ENCODE measurements at places on chromosomes 7 and 10.

- DNase-seq, result no peak
Measured at GRCh38 chr10:101952191-101952590, 103.8 kb downstream of the ARMH3 start.

DNA sequence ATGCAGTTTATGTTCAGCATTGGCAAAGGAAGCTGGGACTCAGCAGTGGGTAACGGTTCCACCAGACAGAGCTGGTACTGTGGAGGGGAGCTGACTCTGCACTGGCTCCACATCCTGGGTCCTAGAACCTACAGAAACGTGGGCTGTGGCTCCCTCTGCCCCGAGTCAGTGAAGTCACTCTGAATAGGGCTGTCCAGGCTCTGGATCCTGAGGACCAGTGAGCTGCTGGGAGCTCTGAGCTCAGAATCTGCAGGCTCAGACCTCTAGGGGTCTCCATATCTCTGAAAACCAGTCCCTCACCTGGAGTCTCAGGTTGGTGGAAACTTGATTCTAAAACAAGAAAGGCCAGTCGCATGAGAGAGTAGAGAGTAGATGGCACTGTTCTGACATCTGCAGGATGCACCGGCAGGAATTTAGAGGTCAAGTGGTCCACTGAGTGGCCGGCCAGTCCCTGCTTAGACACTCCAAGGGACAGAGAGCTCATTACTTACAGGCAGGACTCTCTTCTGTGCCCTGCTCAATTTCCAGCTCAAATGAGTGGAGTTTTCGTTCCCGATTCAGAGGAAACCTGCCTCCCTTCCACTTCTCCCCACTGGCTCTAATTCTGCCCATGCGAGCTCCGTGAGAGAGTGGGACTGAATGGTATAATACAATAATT lies 18.6 kb downstream of the NPFFR1 start:
- DNase-seq, result no peak

GRCh38 chr7:122155566-122155965 lies 11.5 kb upstream of the AASS start:
- no peak for DNase-seq

DNA sequence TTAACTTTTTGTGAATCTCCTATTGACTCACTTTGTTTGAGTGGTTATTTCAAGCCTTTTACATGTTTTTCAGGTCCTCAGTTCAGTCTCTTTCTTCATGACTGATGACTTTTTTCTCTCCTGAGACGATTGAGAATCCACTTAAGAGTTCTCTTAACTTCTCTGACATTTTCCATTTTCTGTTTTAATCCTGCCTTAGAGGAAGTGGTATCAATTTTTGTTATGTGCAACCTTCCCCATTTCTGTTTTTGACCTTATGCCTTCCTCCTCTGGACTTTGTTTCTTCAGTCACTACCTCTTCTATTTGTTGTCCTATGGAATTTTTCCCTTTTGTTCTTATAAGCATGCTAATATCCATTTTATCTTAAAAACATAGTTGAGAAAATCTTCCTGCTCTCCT lies 2.4 kb downstream of the PSMC2 start:
- no peak for DNase-seq

DNA sequence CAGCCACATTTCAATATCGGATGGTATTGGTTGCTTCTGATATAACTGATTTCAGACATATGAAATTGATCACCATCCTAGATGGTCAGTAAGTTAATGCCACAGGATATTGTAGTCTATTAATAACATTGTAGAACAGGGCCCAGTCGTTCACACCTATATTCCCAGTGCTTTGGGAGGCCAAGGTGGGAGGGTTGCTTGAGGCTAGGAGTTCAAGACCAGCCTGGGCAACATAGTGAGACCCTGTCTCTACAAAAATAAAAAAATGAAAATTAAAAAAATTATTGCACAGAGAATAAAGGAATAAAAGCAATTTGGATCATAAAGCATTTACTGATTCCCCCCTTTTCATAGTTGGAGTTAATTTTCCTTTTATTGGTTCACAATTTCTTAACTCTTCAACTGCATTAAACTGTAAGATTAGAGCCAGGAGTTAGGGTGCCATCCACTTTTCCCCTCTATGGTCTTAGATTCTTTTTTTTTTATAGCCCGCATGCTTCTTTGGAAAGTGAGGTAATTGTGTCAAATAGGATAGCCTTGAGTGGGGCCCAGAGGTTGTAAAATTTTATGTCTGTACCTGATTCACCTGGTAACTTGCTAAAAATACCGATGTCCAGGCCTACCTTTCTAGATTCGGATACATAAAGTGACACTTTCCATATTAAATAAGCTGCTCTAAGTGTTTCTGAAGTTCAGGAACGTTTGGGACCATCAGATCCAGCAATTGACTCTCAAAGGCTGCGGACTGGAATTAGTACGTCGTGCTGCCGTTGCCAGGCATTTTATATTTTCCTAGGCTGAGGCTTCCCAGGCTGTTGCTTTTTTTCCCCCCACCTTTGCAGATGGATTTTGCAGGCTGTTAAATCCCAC lies 24.7 kb downstream of the ADK start:
- no peak for DNase-seq

GRCh38 chr7:91140982-91141381 lies 123.3 kb upstream of the FZD1 start:
- no peak for DNase-seq

DNA sequence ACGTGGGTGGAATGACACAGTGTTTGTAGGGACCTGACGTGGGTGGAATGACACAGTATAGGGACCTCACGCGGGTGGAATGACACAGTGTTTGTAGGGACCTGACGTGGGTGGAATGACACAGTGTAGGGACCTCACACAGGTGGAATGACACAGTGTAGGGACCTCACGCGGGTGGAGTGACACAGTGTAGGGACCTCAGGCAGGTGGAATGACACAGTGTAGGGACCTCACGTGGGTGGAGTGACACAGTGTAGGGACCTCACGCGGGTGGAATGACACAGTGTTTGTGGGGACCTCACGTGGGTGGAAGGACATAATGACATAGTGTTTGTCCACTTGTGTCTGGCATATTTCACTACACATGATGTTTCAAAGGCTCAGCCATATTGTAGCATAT lies 19.3 kb downstream of the PPP2R2D start:
- no peak for DNase-seq

DNA sequence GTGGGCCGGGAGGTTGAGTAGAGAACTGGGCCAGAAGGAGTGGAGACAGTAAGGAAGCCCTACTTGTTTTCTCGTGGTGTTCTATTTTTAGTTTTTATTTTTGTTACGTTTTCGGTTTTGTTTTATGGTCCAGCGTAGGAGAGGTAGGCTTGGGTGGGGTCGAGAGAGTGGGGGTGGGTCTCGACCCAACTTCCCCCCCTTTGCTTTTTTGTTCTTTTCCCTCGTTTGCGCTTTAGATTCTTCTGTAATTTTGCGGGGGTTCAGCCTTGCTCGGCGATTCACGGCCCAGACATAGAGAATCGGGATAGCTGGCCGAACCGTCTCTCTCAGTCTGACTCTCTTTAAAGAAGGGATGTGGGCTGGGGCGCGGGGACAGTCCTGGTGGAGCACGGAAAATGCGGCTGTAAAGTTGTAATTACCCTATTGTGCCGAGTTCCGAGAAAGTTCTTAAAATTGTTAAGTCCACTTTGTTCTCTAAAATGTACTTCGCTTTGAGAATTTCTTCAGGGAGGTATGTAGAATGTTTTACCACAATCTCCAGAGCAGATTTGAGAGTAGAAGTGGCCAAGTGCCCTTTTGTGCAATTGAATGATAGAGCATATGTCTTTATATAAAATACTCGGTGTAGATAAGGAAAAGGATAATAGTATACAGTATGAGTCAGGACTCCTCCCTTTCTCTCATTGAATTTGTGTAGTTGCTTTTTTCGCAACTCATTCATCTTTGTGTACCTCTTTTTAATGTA lies 816 bp downstream of the DMTF1 start:
- DNase-seq, result no peak

DNA sequence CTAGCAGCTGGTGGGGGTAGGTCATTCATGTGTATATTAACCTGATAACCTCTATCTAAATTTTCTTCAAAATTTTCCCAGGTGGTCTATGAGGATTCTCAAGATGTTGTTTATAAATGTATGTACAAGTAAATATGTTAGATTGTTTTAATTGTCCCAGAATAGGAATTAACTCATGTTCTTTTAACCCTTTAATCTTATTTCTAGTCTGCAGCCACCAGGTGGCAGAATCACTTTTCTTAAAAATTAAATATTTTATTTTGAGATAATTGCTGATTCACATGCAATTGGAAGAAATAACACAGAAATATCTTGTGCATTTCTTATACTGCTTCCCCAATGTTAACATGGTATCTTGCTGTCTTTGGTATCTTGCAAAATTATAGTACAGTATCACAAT lies 589.5 kb downstream of the ARL4A start:
- no peak for DNase-seq

DNA sequence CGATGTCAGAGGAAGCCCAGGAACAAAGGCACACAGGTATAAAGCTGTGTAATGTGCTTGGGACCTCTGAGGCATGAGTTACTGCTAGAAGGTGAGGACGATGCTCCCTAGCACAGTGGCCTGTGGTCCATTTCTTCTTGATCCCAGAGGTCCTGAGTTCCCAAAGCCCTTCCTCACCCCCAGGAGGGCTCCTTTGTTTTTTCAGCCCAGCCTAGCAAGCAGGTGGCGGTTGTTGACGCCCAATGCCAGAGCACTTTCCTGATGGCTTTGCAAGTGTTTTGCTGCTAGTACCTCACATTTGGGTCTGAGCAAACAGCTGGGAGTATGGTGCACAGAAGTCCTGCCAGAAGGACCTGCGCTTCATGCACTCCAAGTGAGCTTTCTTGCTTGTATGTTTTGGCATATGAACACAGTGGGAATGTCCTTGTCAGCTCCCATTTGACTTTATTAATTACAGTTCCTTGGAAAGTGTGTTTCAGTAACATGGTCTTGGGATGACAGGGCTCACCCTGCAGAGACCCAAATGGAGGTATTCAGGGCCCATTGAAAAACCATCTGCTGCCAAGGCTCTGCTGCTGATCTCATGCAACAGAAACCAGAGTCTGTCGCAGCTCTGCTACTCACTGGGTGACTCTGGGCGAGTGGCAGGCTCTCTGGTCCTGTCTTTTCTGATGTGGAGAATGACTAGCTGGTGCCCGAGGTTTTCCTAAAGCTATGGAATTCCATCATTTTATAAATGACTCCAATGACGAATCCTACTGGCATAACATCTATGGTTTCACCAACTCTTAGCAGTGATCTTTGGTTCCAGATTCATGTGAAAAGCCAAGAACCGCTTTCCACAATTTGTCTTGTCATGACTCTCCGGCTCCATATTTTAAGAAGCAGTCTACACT lies 134.9 kb downstream of the ARID5B start:
- no peak for DNase-seq

- no peak for DNase-seq
Measured at GRCh38 chr10:69180525-69181204, 631 bp downstream of the SUPV3L1 start.

DNA sequence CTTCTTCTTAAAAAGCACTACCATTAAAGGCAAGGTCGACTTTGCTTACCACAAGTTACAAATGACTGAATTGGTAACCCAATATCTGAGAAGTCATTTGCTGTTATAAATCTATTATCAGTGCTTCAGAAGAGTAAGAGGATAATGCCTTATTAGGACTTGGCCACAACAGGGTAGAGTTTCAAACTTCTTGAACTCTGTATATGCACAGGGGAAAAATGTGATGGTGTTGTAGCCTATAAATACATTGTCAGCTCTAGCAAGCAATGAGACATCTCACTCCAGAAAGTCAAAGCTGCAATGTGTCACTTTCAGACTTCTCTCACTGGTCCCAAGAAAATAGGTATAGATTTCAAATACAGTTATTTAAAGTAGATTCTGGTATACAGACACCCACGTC lies 9.3 kb downstream of the TFEC start:
- DNase-seq, result no peak

GRCh38 chr10:78584266-78584665 lies 484.5 kb upstream of the ZMIZ1 start:
- DNase-seq, result no peak

- DNase-seq, result no peak
Measured at GRCh38 chr10:58575491-58575890, 62.8 kb downstream of the BICC1 start.

DNA sequence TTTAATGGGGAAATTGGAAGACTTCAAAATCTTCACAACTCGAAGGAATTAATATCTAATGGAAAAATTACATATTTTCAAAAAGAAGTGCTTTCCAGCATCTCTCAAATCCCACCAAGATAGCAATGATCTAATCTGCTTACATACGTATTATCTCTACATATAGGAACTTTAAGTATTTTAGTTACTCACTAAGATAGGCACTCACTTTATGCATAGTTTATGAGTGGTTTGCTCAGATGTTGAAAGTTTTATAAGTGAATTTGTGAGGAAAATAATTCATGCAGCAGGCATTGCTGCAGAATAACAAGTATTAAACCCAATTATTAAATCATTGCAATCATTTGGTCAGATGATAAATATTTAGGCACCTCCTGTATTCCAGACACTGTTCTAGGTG lies 2.3 kb upstream of the CYTH3 start:
- no peak for DNase-seq

GRCh38 chr10:70715853-70716795 lies 43.8 kb downstream of the ADAMTS14 start:
- DNase-seq, result no peak

DNA sequence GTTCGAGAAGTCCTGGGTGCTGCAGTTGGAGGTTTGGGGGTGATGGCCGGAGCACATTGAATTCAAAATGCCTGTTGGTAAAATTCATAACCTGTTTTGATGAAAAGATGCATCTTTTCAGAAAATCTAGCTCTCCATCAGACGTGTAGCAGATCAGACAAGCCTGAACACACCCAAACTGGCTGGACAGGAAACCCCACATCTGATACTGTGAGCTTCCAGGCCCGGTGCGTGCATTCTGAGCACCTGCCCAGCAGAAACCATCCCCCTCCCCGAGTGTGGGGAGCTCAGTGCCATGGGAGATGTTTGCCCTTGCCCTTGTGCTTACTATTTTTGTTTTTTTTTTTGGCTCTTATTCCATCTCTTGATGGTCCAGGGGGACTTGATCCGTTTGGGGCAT lies 417.1 kb downstream of the TCERG1L start:
- no peak for DNase-seq

- DNase-seq, result no peak
Measured at GRCh38 chr7:12761111-12761510, 73.7 kb downstream of the ARL4A start.

DNA sequence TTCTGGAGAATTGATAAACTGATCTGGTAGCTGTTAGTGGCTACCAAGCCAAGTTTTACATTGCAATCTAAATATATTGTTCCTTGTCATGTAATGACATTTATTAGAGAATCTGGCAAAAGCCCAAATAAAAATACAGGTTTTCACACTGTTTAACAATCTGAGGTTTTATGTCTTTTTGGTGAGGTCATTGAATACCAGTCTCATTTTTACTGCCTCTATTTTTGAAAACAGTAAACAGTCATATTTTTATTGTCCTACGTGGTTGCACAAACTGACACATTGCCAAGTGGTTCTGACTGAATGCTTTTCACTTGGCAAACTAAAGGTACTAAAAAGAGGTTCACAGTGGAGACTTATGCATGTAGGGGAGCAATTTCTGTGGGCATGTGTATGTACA lies 157.5 kb downstream of the PRKG1 start:
- DNase-seq, result no peak

Data from glomerular endothelial cell (primary cell).